Spleen (tissue), 13 donors: ENCODE measurements at places on chromosomes 12 and 14. TPM values are rescaled to one million over a fixed set of nuclear protein-coding genes. Genes with fewer than 3 reads are reported as not detected.

NRXN3 gene
- 1.6 TPM for total RNA-seq

DENND5B gene
- total RNA-seq, result 24.4 TPM

SLC39A5 gene
- total RNA-seq, result not detected

DPF3 gene
- 2.5 TPM for total RNA-seq

PTMS gene
- total RNA-seq, result 47.5 TPM

PTPN6 gene
- total RNA-seq, result 314 TPM

CLEC4C gene
- total RNA-seq, result not detected

MYO1H gene
- total RNA-seq, result not detected

DNAJC22 gene
- total RNA-seq, result 0.86 TPM

BLTP3B gene
- total RNA-seq, result 29.5 TPM

SERPINA3 gene
- total RNA-seq, result 29.7 TPM
